ENCODE measurements at places on chromosomes 5 and 9.

DNA sequence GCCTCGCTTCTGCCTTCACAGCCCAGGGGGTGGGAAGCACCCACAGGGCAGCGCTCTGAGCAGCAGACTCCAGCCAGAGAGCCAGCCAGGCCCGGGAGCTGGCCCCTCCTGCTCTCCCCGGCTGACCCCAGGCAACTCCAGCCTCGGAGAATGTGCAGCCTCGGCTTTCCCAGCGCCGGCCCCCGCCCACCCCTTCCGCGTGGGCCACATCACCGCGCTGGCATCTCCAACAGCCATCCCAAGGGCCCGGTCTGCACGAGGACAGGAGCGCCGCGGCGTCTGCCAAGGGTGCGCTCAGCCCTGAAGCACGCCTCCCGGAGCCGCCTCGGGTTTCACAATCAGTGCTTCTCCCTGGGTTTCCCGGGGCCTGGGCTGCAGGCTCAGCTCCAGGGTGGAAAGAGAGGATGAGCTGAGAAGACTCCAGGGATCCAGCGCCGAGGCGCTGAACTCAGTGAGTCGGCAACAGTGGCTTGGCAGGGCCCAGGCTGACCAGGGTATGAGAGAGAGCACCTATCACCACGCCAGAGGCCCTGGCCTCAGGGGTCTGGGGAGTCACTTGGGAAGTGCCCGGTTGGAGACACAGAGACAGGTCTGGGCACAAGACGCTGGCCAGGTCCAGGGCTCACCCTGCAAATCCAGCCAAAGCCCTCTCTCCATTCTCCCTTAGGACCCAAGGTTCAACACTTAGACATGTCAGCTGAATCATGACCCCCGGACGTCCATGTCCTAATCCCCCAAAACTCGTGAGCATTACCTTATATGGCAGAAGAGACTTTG lies 79.6 kb downstream of the ADAMTS2 start:
- no peak for DNase-seq

GRCh38 chr5:60492958-60493357 lies 207.0 kb downstream of the DEPDC1B start:
- DNase-seq, result no peak

DNA sequence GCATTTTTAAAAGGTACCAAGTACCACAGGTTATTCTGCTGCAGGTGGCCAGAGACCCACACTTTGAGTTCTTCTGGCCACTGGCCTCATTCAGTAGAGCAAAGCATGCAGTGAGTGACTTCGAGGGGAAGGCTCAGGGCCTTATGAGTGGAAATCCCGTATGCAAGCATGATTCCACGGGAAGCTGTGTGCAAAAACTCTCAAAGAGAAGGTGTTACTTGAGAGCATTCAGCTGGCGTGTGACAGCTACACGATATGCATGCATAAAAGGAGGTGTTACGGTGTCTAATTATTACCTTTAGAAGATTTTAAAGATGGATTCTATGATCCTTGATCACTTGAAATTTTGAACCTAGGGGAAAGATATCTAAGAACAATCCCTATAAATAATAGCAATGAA lies 160.3 kb downstream of the ENC1 start:
- no peak for DNase-seq

DNA sequence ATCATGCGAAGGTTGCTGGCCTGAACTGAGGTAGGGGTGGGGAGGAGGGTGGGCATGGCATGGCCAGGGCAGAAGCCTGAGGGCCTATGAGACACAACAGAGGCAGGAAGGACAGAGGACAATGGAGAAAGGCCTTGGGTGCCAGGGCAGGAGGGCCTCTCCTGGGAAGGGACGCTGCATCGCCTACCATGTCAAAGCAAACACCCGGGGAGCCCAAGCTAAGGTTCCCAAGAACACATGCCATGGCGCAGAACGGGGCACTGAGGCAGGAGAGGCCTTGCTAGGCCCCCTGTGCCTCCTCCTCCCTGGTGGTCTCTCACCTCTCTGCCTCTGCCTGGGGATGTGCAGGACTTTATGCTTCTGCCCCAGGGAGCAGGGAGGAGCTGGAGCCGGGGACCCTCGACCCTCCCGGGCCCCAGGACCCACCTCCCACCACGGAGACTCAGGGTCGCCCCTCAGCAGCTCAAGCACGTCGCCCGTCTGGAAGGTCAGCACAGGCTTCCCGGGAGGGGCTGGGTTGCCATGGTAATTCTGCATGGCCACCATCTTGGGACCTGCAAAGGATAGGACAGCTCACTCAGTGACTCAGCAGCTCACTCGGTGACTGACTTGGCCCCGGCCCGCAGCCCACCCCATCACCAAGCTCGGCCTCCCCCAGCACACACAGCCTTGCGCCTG lies 40.3 kb upstream of the SARDH start:
- no peak for DNase-seq

GRCh38 chr9:107176436-107177151 lies 106.5 kb upstream of the RAD23B start:
- no peak for DNase-seq

GRCh38 chr9:100086097-100086635 lies 12.6 kb downstream of the ERP44 start:
- DNase-seq, result no peak

DNA sequence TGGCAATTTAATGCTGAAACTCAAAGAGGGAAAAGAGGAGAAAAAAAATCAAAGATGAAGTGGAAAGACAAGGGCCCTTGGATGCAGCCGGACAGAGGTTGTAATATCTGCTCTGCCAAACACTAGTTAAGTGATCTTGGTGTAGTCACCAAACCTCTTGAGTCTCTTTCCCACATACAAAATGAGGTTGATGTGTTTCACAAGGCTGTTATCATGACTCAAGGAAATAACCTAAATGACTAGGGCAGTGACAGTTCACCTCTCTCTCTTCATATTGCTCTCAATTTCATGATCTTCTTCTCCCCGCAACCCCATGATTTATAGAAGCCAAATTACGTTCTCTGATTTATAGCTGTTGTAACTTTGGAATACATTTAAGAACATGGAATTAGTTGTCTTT lies 44.9 kb downstream of the PIK3R1 start:
- no peak for DNase-seq

DNA sequence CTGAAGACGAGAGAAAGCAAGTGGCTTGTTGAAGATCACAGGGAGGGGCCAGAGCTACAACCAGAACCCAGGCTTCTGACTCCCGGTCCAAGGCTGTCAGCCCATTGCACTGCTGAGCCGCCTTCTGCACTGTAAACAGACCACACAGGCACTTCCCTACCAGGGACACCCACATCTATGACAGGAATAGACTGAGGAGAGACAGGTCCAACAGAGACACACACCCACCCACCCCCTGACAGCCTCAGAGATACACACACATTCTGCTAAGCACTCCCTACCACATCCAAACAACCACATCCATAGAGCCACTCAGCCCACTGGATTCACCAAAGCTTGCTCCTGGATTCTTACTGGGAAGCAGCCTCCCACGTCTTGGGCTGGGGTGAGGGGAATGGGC lies 23.0 kb upstream of the MYORG start:
- DNase-seq, result no peak

DNA sequence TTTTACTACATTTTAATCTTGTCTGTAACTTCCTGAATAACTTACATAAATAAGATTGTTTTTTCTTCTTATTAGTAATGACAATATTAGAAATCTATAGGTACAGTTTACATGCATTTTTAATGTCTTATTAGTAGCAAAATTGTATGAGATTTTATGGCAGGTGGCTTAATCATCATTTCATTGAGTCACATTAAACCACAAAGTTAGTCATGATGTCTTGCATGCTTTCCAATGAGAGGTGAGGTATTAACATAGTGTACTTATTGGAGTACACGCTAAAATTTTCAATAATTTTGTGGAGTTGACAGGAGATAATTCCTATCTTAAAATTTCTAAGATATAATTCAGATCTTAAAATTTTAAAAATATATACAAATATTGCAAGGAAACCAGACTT lies 989.6 kb upstream of the ARRDC3 start:
- DNase-seq, result no peak

GRCh38 chr9:13279284-13280141 lies at the start of gene MPDZ:
Gene MPDZ (minus strand): TSS chr9:13279692. CDS start chr9:13250315, 29,377 bp downstream.
- DNase-seq, result no peak

- DNase-seq, result no peak
Measured at GRCh38 chr9:100308965-100309564, 43.7 kb downstream of the TEX10 start.

GRCh38 chr5:170288551-170288950 lies 9.0 kb downstream of the LCP2 start:
- DNase-seq, result no peak

- DNase-seq, result no peak
Measured at GRCh38 chr9:96129747-96130146, 172.2 kb downstream of the HSD17B3 start.

- no peak for DNase-seq
Measured at GRCh38 chr5:125125031-125125823, 378.8 kb upstream of the ZNF608 start.

DNA sequence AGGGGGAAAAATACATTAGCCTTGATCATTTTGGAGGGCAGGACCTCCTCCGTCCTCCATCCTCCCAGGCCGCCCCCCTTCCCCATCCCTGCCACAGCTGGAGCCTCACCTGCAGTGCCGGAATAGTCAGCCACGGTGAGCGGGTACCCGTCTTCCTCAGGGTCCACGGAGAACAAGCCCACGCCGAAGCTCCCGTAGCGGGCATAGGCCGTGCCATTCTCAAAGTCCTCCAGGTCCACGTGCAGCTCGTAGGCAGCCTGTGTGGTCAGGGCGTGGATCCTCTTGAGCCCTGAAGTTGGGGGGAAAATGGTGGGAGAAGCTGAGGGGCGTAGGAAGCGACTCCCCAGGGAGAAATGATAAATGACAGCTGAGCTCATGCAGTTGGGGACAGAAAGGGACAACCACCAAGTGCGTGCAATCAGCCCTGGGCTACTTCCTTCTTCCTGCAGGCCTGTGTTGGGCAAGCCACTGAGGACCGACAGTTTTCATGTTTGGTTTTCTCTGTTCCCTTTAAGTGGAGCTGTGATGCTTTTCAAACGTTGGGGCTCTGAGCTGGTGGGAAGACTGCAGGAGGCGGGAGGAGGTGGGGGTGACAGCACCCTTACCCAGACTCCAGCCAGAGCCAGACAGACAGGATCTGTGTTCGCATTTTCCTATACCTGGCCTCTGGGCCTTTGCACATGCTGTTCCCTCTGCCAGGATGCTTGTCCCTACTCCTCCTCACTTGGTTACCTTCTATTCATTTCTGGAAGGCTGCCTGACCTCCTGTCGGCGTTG lies 8.7 kb upstream of the QRFP start:
- DNase-seq, result no peak

DNA sequence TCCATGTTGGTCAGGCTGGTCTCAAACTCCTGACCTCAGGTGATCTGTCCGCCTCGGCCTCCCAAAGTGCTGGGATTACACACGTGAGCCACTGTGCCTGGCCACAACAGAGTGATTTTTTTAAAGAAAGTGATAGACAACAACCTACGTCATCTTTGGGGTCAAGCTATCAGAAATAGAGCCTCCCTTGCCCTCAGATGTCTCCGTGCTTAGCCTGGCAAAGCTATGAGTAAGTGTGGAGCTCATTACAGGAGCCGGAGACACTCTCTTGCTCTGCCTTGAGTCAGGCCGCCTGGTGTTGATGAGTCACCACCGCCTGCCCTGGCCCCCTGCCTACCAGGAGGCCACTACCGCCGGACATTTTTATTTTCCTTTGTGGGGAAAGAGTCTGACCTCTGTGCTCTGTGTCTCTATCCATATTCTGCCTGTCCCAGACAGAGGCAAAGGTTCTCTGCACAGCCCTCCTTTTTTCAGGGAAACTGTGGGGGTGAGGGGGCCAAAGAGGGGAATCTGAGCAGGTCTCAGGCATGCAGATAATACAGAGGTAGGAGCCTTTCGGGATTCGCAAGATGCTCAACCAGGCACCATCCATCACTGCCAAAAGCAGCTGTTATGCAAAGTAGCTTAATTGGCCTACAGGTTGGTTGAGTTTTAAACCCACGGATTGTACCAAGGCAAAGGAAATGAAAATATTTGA lies 123.7 kb upstream of the CPEB4 start:
- no peak for DNase-seq

- no peak for DNase-seq
Measured at GRCh38 chr5:139390639-139391569, 1.2 kb upstream of the MZB1 start.

GRCh38 chr9:4266602-4267001 lies 33.3 kb downstream of the GLIS3 start:
- no peak for DNase-seq

All from activated naive CD4-positive, alpha-beta T cell (primary cell).